MCF 10A (cell line): ENCODE measurements at places on chromosomes 1 and 21.

DNA sequence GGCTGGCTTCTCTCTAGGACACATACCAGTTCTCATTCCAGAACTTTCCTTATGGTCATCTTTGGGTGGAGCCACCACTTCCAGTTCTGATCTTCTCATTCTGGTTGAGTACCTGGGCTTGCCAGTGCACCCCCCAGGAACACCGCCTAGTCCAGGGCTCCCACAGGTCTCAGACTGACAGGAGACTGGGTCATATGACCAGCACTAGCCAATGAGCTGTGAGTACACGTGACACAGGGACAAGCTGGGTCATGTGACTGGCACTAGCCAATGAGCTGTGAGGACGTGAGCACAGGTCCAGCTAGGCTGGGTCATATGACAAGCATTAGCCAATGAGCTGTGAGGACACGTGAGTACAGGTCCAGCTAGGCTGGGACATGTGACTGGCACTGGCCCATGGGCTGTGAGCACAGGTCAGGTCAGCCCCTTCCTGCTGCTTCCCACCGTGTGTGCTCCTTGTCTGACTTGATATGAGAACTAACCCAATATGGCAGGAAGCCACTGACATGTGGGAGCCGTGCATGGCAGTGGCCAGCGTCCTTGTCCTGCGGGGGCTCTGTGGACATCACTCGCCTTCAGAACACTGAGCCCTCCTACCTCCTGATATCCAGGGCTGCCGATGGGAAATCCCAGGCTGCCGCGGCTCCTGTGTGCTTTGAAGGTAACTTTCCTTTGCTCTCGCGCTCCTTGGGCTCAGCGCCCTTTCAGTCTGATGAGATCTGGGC, 22.7 kb downstream of the KRTAP10-1 start:
- no peak for DNase-seq
- H3K27me3 ChIP-seq: peaks cover 16% of the 10 kb centered on the region
- H3K4me3 ChIP-seq: no peak overlapping the region
- no peaks in the 10 kb centered on the region for H3K36me3 ChIP-seq
- no peak overlapping the region for H3K27ac ChIP-seq
- no peaks in the 10 kb centered on the region for H3K4me1 ChIP-seq

DNA sequence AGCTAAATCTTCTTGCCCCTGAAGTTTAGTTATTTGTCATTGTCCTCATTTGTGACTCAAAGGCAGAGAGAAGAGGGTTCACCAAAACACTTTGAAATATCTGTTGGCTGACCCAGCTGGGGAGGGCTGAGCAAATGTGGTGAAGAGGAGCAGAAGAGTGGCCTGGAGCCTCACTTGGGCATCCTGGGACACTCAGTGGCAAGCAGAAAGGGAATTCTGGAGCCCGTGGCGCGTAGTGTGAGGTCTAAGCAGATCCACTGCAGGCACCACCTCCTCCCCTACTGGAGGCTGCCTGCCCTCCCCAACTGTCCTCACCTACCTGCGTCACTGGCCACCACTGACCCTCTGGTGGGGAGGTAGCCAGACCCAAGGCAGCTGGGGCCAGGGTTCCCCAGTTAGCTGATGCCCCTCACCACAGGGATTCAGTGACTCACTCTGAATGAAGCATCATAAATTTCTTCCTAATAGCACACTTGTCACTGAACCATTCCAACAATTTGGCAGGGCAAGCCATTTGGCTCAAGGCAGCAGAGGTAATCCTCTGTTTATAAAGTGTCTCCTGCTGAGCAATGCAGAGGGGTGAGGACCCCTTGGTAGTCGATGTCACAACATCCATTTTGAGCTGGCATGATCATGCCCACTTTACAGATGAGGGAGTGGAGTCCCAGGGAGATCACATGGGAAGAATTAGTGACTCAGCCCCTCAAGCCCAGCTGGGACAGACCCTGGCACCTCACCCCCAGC, 80.3 kb downstream of the NENF start:
- H3K27me3 ChIP-seq: peaks cover 38% of the 10 kb centered on the region
- no peak overlapping the region for H3K4me3 ChIP-seq
- peak; percentile 73 for DNase-seq
- H3K36me3 ChIP-seq: no peaks in the 10 kb centered on the region
- H3K4me1 ChIP-seq: no peaks in the 10 kb centered on the region

DNA sequence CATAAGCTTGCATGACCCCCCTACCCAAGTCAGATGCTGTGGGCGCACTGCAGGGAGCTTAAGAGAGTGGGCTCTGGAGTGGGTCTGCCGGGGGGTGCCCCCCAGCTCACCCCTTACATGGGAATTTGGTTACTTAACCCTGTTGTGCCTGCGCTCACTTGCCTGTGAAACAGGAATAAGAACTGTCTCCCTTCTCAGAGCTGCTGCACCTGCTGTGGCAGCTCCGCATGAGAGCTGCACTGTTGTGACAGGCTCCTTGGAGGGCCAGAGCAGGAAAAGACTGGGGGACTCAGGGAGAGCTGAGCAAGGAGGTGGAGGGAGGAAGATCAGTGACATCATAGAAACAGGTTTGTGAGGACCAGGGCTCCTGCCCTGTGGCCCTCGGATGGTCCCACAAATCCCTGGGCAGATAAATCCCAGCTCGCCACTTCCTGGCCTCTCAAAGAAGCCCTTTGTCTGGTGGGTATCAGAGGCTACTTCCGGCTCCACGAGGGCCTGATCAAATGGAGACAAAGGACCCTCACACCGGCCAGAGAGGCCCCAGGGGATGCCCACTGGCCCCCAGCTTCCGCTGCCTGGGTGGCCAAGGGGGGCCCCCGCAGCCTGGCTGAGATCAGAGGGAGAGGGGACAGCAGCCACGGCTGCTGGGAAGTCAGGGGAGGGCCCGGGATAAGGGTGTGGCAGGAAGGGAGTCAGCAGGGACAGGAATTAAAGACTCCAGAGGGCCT, 28.9 kb upstream of the LAPTM5 start:
- peaks cover 46% of the 10 kb centered on the region for H3K36me3 ChIP-seq
- DNase-seq: peak; percentile 66
- H3K27me3 ChIP-seq: no peaks in the 10 kb centered on the region
- peak overlapping the region; percentile 99 for H3K4me3 ChIP-seq

DNA sequence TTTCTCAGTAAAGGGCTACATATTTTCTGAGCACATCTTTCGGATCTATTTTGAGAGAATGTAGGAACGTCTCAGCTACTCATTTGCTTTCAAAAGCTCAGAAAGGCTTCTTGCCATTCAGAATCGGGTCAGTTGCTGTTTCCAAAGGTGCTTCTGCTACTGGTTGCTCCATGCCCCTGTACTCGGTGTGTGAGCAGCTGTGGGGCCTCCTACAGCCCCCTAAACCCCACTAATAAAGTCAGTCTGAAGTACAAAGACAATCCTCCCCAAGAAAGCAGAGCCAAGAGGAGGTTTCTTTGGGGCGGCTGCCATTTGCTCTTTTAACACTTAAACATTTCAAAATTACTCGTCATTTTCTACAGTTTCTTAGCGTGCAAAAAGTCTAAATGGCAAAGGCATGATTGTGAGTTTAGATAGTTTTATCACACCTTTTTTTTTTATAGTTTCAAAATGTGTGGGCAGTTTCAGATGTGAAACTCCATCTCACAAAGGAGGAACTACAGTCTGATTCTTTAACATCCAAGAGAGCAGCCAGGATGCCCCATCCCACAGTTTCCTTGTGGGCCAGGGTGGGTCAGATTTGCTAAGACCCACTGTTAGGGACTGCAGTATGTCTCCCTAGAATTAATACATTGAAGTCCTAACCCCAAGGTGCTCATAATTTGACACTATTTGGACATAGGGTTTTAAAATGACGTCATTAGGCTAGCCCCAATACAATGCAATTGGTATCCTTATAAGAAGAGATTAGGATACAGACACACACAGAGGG, 4.1 kb downstream of the RUNX1 start:
- no peaks in the 10 kb centered on the region for H3K36me3 ChIP-seq
- no peak overlapping the region for H3K27ac ChIP-seq
- H3K4me1 ChIP-seq: peaks cover 34% of the 10 kb centered on the region
- no peak overlapping the region for H3K4me3 ChIP-seq
- no peak for DNase-seq

GRCh38 chr1:206109718-206110117, 7.5 kb downstream of the AVPR1B start:
- H3K36me3 ChIP-seq: no peaks in the 10 kb centered on the region
- H3K4me3 ChIP-seq: no peak overlapping the region
- H3K4me1 ChIP-seq: peaks cover 20% of the 10 kb centered on the region
- H3K27ac ChIP-seq: no peak overlapping the region
- no peaks in the 10 kb centered on the region for H3K27me3 ChIP-seq
- DNase-seq: no peak

GRCh38 chr1:25758466-25759070, 41.4 kb upstream of the SELENON start:
- no peak overlapping the region for H3K27ac ChIP-seq
- no peaks in the 10 kb centered on the region for H3K4me1 ChIP-seq
- H3K27me3 ChIP-seq: peaks cover 31% of the 10 kb centered on the region
- DNase-seq: no peak

GRCh38 chr1:203402629-203403337, 51.9 kb upstream of the FMOD start:
- no peak overlapping the region for H3K4me3 ChIP-seq

- peak overlapping the region; percentile 16 for H3K27ac ChIP-seq
- no peak overlapping the region for H3K4me3 ChIP-seq
- DNase-seq: no peak
- H3K27me3 ChIP-seq: no peaks in the 10 kb centered on the region
These were observed 48.9 kb downstream of the SKI start for GRCh38 chr1:2276803-2277580.

- DNase-seq: no peak
- H3K4me3 ChIP-seq: no peak overlapping the region
- no peaks in the 10 kb centered on the region for H3K36me3 ChIP-seq
- no peaks in the 10 kb centered on the region for H3K27me3 ChIP-seq
- H3K27ac ChIP-seq: no peak overlapping the region
- H3K4me1 ChIP-seq: no peaks in the 10 kb centered on the region
These were observed 167.4 kb downstream of the DUSP10 start for GRCh38 chr1:221574529-221574928.

- peak; percentile 98 for DNase-seq
- peak within 1 kb of the TSS; percentile 75 for H3K4me3 ChIP-seq
- peak within 1 kb of the TSS; percentile 55 for H3K27ac ChIP-seq
- H3K27me3 ChIP-seq: no peaks in the 10 kb centered on the region
- H3K4me1 ChIP-seq: peaks cover 20% of the 10 kb centered on the region
These were observed at the start of gene SOX13 for GRCh38 chr1:204072931-204073836. TSS of gene SOX13 (plus strand) at chr1:204073115. CDS start at chr1:204112916, 39,801 bp downstream.

DNA sequence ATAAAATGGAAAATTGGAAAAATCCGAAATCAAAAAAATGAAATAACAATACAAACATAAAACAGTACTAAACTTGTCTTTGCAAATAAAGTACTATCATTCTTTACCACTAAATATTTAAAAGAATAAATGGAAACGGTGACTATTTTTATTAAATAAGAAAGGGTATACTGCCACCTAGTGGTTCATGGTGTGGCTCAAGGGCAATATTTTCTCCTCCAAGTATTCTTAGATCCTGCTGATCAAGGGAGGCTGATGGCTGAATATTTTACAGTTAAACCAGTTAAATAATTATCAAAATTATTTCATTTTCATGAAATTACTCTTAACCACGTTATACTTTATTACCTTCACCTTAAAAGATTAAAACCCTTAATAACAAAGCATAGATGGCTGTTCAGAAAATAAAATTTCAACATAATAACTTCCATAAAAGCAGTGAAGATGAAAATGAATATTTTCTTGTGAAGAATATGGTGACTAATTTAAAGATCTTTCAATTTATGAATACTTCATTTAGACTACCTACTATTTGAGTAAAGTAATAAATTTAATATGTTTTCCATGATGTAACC, 1793.9 kb downstream of the NCAM2 start:
- H3K4me1 ChIP-seq: no peaks in the 10 kb centered on the region
- H3K36me3 ChIP-seq: peaks cover 6% of the 10 kb centered on the region

- no peak overlapping the region for H3K27ac ChIP-seq
- H3K27me3 ChIP-seq: no peaks in the 10 kb centered on the region
- H3K4me3 ChIP-seq: no peak overlapping the region
- DNase-seq: no peak
- no peaks in the 10 kb centered on the region for H3K36me3 ChIP-seq
These were observed 12.6 kb downstream of the TINAGL1 start for GRCh38 chr1:31588751-31589515.

- H3K27ac ChIP-seq: no peak overlapping the region
- DNase-seq: no peak
- H3K27me3 ChIP-seq: no peaks in the 10 kb centered on the region
- peaks cover 5% of the 10 kb centered on the region for H3K4me1 ChIP-seq
- no peak overlapping the region for H3K4me3 ChIP-seq
- H3K36me3 ChIP-seq: no peaks in the 10 kb centered on the region
These were observed 158.7 kb upstream of the EDN2 start for GRCh38 chr1:41642922-41643821.

GRCh38 chr1:214934045-214934444, 148.5 kb upstream of the KCNK2 start:
- H3K36me3 ChIP-seq: no peaks in the 10 kb centered on the region
- DNase-seq: no peak
- H3K27ac ChIP-seq: no peak overlapping the region
- no peak overlapping the region for H3K4me3 ChIP-seq
- H3K4me1 ChIP-seq: no peaks in the 10 kb centered on the region

DNA sequence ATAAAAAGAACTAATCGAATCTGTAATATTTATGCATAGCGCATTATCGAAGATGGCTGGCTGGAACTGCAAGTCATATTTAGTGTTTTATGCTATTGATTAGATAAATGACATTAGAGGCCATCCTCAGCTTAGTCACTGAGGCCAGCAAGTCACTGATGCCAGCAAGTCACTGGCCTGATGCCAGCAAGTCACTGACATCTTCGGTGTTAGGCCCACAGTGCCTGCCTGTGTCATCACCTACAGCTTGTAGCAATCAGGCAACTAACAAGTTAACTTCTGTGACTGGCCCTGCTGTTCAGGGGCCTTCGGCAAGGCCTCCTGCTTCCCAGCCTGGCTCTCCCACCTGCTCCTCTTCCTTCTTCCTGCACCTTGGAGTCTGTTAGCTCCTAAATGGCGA, 65.6 kb upstream of the SCCPDH start:
- no peak overlapping the region for H3K27ac ChIP-seq
- H3K36me3 ChIP-seq: peaks cover 86% of the 10 kb centered on the region
- H3K27me3 ChIP-seq: no peaks in the 10 kb centered on the region
- no peak for DNase-seq
- H3K4me1 ChIP-seq: no peaks in the 10 kb centered on the region

DNA sequence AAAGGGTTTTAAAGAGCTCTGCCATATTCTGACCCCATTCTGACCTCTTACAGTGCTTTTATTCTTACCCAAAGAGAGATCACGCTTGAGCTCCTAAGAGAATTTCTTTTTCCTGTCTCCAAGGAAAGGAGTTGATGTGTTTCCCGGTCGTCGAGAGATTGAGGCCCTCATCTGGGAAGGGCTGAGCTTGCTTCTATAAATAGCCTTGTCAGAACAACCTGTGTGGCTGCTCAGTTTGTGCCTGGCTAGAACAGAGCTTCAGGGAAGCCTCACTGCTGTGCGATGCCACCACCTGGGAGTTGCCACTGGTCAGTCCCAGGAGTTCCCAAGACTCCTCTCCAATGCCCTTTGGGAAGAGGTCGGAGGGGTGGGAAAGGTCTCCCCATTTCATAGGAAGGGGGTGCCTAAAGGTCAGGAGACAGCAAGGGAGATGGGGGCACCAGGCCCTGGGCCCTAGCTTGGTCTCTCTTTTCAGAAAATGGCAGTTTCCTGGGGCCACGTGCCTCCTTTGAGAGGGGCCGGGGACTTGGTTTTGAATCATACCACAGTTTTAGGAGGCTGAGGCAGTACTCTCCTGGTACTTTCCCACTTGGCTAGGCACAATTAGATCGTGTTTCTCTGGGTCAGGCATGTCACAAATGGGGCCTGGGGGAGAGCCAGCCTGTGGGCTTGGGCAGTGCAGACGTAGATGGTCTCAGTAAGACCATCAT, 52.1 kb downstream of the EIF2D start:
- H3K27me3 ChIP-seq: no peaks in the 10 kb centered on the region
- H3K36me3 ChIP-seq: no peaks in the 10 kb centered on the region
- DNase-seq: no peak
- no peak overlapping the region for H3K27ac ChIP-seq
